Stimulated activated CD4-positive, alpha-beta T cell treated with anti-CD3 and anti-CD28 coated beads, Interleukin-1b, Interleukin-23, amount 100 ng/mL, for 24 hours (primary cell): ENCODE measurements at places on chromosomes 12 and 14.

- DNase-seq, result no peak
Measured at GRCh38 chr12:27982385-27982784, 9.9 kb upstream of the PTHLH start.

GRCh38 chr14:92945959-92946846 is 23.3 kb downstream of the CHGA start:
- no peak for DNase-seq

DNA sequence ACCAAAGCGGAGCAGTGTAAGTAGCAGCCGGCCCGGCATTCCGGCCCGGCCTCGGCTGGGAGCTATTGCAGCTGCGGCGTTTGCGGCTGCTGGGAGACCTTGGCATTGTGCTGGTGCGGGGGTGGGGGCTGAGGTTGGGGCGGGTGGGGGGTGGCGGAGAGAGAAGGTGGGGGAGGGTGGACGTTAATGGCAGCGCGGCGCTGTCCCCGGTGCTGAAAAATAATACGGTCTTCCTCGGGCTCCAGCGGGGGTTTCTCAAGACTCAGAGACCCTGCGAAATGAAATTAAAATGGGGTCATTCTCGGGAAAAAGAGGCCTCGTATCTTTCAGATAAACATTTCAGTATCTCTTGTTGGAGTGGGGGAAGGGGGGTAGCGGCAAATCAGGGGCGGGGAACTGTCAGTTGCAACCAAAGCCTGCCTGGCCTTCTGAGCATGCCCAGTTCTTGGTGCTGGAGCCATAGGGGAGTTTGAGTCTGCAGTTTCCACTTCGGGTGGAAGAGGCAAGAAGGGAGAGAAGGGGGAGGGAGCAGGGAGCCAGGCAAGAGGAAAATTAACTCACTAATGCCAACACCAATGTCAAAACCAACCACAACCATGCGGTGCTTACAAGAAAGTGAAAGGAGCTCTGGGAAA is 414 bp downstream of the UNC79 start:
- DNase-seq, result no peak

DNA sequence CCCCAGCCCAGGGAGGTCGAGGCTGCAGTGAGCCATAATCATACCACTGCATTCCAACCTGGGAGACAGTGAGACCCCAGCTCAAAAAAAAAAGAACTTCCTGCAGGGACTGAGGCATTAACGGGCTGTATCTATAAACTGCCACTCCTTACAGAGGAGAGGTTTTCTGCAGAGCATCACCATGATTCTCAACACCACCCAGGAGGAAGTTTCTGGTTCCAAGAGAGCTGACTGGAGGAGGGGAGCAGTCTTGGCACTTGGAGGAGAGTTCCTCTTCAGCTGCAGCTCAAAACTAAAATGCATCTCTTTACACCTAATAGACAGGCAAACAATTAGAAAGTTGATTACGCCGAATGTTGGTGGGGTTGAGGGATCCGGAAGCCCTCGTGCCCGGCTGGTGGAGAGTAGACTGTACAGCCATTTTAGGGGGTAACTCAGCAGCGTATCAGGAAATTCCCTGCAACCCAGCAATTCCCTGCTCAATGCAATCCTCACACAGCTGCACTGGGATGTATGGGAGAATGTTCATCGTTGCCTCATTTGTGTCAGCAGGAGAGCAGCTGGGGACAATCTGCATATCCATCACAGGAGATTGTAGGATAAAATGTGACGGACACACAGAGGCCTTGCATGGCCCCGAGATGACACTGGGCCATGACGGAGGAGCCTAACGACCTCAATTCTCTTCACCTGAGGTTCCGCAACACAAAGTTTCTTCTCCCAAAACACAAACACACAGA is 36.6 kb downstream of the ACTN1 start:
- no peak for DNase-seq

DNA sequence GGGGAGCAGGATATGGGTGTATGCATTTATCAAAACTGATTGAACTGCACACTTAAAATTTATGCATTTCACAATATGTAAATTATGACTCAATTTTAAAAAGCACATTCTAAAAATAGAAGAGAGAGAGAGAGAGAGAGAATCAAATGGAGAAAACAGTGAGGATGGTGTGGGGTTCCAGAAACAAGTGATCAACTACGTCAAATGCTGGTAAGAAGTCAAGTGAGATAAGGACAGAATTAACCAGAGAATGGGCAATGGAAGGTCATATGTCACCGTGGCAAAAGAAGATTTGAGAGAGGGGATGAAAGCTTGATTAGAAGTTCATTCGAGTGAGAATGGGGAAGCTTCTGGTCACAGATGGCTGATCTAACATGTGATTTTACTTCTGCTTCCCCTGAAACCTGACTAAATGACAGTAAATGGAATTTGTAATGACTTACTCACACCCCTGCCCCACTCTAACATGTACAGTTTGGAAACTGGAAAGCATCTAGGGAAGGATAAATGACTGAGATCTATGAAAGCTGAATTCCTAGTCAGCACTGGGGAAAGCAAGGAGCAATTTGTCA is 276.5 kb upstream of the AMIGO2 start:
- no peak for DNase-seq

- DNase-seq, result peak; percentile 18
Measured at GRCh38 chr12:19440019-19440858, 947 bp downstream of the AEBP2 start.

GRCh38 chr12:79012636-79013035 is 148.1 kb downstream of the SYT1 start:
- DNase-seq, result no peak

- DNase-seq, result no peak
Measured at GRCh38 chr14:88163731-88164255, 158.9 kb downstream of the GPR65 start.

- no peak for DNase-seq
Measured at GRCh38 chr14:32109676-32110547, 32.8 kb downstream of the ARHGAP5 start.

DNA sequence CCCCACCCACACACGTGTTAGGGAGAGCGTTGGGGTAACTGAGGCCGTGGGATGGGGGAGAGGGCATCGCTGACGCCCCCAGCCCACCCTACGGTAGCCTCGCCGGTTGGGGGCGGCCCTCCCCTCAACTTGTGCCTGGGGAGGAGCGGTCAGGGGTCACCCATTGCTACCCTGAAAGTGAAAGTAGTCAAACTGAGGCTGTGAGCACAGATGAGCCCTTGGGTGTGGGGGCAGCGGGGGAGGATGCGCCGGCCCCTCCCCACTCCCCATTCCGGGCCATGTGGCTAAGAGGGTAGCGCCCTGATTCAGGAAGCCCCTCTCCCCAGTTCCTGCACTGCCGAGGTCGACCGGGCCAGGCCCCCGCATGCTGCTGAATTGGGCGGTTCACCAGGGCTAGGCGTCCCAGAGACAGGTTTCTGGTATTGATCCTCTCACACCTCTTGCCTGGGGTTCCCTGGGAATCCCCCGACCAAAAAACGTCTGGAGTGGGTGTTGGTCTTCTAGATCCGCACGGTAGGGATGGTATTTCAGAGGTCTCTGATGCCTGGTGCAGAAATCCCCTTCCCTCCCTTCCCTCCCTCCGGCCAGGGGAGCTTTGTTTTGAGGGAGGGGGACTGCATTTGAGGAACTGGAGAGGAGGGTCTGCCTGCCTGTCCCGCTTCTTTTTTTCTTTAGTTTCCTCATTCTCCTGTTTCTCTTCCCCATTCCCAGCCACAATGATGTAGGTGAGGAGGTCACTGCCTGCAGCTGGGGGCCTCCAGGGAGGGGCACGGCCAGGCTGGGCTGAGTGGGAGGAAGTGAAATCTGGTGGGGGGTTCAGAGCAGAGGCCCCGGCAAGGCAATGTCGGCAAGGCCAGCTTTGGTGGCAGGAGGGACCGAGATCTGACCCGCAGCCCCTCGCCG is 1.0 kb downstream of the SH2B3 start:
- no peak for DNase-seq

GRCh38 chr12:117821480-117822175 is 147.2 kb downstream of the KSR2 start:
- DNase-seq, result no peak

DNA sequence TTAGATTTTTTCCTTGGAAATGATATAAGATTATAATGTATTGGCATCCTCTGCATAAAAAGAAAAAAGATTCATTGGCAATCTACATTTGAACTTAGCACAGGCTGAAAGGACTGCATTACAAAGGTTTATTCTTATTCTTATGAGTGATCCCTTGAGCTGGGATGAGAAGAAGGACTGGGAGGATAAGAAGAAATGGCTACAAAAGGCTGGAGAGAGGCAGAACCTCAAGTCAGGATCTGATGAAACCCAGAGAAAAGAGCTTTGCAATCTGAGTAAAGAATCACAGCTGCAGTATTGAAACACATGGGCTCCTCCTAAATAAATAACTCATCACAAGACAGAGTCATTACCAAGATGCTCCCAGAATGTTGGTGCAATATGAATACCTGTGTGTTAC is 1635.4 kb upstream of the FLRT2 start:
- no peak for DNase-seq

GRCh38 chr12:5379749-5380496 is 52.0 kb upstream of the NTF3 start:
- no peak for DNase-seq

DNA sequence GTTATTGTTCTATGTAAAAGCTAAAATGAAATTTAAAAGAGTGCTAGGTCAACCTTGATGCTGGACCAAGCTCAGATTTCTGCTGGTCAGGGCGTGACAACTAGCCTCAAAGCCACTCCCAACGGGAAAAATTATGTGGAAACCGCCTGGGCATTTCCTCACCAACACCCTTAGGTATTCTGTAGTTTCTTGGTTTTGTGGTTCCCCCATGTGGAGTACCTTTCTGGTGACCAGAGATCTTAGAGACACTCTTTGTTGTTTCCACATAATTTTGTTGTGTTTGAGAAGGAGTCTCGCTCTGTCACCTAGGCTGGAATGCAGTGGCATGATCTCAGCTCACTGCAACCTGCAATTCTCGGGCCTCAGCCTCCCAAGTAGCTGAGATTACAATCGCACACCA is 119.9 kb downstream of the DENND5B start:
- DNase-seq, result no peak

DNA sequence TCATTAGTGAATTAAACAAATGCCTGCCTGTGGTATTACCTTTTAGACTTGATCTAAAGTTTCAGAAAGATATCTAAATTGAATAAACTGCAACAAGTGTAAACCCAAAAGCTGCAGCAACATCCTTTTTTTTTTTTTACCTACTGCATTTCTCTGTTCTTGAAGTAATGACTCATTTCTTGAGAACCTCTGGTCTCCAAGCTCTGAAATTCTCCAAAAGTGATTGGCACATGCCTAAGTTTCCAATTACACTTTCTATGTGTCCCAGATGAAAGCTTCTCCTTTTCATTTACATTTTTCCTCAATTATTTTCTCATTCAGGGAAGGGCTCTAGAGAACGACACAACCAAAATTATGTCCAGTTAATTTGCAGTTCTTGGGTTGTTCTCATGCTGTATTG is 435.2 kb upstream of the DCN start:
- no peak for DNase-seq

DNA sequence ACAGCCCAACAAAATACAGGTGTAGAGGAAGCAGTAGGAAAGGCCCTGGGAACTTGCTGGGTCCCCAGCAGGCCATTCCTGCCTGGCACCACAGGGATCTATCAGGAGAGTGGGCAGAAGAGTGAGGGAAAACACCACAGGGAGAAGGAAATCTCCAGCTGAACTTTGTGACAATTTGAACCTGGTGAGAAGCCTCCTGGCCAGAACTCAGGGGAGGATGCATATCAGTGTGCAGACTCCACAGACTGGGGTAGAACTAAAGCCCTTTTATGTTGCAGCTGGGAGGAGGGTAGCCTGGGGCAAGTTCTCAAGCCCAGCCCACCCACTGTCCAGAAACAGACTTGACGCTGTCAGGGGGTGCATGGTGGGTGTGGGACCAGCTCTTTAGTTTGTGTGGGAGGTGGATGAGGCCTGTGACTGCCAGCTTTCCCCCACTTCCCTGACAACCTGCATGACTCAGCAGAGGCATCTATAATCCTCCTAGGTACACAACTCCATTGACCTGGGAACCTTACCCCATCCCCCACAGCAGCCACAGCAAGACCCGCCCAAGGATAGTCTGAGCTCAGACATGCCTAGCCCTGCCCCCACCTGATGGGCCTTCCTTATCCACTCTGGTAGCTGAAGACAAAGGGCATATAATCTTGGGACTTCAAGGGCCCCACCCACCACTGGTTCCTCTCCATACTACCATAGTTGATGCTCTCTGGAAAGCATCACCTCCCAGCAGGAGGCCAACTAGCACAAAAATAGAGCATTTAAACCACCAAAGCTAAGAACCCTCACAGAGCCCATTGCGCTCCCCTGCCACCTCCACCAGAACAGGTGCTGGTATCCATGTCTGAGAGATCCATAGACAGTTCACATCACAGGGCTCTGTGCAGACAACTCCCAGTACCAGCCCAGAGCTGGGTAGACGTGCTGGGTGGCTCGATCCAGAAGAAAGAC is 28.9 kb downstream of the PNN start:
- no peak for DNase-seq

GRCh38 chr14:68522510-68523325 is 270.1 kb downstream of the ZFP36L1 start:
- DNase-seq, result no peak
